Stimulated activated naive CD8-positive, alpha-beta T cell treated with anti-CD3 and anti-CD28 coated beads, Interleukin-15, amount 100 ng/mL, for 72 hours (primary cell): ENCODE measurements at places on chromosomes 7 and 10.
A peak's percentile ranks its signal among the peaks of the same experiment; 100 is the strongest.

DNA sequence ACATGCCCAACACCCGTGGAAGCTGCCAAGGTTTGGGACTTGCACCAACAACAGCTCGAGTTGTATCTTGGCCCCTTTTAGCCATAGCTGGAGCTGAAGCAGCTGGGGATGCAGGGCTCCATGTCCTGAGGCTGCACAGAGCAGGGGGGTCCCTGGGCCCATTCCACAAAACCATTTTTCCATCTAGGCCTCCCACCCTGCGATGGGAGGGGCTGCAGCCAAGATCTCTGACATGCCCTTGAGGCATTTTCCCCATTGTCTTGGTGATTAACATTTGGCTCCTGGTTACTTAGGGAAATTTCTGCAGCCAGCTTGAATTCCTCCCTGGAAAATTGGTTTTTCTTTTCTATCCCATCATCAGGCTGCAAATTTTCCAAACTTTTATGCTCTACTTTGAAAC is 637.8 kb upstream of the VSTM2A start:
- no peak for DNase-seq

DNA sequence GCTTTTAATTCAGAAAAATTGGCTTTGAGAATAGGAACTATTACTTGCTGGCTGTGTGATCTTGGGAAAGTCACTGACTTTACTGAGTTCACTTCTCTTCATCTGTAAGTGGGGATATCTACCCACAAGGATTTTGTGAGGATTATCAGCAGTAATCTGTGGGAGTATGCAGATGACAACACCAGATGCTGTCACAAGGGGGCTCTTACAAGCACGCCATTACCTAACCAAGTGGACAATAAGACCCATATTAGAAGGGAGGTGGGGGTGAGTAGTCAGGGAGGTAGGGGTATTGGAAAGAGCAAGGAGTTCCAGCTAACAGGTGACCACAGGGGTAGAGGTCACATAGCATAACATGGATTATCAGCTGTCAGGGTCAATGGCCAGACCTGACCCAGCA is 569.4 kb downstream of the SUGCT start:
- DNase-seq: no peak

- DNase-seq: no peak
Measured at GRCh38 chr7:52287698-52288097, 747.7 kb upstream of the POM121L12 start.

- DNase-seq: peak; percentile 55
Measured at GRCh38 chr10:99234041-99234790, 1.4 kb downstream of the HPSE2 start.

DNA sequence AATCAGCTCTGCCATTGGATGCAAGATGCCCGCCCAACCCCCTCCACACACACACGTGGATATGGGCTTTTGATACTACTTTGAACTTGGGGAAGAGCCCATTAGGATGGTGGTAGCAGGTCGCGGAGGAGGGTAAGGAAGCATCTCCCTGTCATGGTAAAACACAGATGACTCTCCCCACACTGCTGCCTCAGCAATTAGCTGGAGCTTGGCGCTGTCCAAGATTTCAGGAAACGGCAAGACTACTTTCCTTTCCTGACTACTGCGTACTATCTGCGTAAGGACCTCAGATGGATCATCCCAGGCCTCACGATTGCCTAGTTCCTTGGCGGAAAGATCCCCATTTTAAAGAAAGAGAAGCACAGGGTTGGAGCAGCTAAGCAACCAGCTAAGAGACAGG is 134.3 kb downstream of the C10orf90 start:
- DNase-seq: no peak

DNA sequence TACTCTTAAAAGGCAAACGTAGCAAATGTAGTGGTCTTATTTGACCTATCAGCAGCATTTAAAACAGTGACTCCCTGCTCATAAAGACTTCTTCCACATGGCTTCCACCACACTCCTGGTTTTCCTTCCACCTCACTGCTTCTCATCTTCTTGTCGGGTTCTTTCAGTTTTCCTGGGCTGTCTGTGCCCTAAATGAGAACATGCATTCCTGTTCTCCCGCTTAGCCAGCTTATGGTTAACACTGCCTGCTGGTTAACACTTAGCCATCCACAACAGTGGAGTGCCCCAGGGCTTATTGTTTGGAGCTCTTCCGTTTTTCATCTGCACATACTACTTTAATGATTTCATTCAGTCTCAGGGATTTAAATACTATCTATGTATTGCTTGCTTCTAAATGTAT is 34.3 kb upstream of the EXOC6 start:
- DNase-seq: no peak

DNA sequence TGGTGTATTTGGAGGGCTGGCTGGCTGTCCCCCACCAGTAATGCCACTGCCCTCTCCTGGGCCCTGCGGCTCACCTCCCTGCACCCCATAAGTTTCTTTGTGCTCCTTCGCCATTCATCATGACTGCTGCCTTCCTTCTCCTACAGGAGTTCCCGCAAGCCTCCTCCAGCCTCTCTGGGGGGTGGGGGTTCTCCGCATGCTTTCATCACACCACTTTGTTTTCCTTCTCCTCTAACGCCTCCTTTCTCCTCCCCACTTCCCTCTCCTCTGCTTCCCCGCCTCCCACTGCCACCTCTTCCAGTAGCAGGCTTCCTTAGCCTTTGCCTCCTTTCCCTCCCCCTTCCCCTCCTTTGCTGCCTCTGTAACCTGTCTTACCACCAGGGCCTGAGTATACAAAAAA is 58.1 kb downstream of the PAX2 start:
- DNase-seq: no peak
